Hindlimb muscle (tissue), 1 donor: ENCODE measurements at places on chromosomes 7 and 10. TPM values are rescaled to one million over a fixed set of nuclear protein-coding genes. Genes with fewer than 3 reads are reported as not detected.

Gene KIF11
- polyA plus RNA-seq, result 11.5 TPM

Gene TM9SF3
- polyA plus RNA-seq, result 76.8 TPM

Gene CYREN
- polyA plus RNA-seq, result 34.8 TPM

Gene PFKP
- 30.4 TPM for polyA plus RNA-seq

Gene COL26A1
- 2.4 TPM for polyA plus RNA-seq

Gene OR2A7
- polyA plus RNA-seq, result 1.1 TPM

Gene CNPY1
- not detected for polyA plus RNA-seq

Gene KNDC1
- polyA plus RNA-seq, result 10.7 TPM

GRCh38 chr10:100741378-100742075 is 3.9 kb upstream of the PAX2 start:
- no peak for DNase-seq

DNA sequence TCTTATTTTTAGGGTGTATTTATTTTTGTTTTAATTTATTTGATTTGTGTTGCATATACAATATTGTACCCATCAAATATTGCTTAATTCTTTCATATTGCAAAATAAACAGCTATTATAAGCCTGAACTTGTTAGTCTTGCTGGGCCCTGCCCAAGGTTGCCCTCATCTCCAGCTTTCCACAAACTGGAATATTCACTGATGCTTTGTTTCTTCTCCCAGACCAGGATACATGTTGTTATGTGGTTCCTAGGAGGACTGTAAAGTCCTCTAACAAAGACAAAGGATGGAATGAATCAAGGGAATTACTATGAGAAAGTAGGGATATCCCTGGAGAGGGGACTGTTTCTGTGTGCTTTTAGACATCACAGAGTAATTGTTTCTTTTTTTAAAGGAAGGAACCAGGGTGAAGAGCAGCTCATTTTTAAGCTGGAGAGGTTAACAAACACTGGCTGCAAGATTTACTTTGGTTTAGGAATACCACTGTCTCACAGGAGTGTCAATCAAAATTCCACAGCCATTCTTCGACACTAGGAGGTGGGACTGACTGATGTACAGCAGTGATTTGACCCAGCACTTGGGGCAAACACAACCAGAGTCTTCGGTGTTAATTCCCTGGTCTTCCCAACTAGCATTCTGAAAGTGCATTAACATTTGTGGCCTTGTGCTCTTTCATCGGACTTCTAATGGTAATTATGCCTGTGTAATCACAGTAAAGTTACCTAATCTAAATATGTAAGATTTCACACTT is 14.8 kb upstream of the CD36 start:
- no peak for DNase-seq

- no peak for DNase-seq
These were observed 280.4 kb downstream of the KCNMA1 start for GRCh38 chr10:77357185-77357584.

- DNase-seq, result no peak
These were observed 477.0 kb downstream of the IPMK start for GRCh38 chr10:57790703-57791102.

- no peak for DNase-seq
These were observed 123.0 kb upstream of the ZNF32 start for GRCh38 chr10:43771675-43772074.

DNA sequence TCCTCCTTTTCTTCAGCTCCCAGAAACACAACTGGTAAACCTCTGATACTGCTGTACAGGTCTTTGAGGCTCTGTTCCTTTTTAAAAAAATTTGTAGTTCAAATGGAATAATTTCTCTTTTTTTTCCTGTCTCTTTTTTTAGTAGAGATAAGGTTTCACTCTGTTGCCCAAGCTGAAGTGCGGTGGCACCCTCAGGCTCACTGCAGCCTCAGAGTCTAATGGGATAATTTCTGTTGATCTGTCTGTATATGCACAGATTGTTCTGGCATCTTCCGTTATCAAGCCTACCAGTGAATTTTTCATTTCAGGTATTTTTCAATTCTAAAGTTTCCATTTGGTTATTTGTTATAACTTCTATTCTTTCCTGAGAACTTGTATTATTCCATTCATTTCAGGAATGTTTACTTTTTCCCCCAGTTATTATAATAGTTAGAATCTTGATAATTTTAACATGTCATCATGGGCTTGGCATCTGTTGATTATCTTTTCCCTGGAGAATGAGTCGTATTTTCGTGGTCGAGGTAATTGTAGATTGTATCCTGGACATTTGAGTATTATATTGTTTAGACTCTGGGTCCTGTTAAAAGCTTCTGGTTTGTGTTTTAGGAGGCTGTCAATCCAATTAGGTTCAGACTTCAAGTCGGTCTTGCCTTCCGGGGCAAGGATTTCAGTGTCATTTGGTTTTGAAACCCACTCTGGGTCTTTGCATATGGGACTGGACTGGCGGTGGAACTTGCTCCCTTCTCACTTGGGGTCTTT is 24.5 kb downstream of the CRCP start:
- DNase-seq, result no peak

DNA sequence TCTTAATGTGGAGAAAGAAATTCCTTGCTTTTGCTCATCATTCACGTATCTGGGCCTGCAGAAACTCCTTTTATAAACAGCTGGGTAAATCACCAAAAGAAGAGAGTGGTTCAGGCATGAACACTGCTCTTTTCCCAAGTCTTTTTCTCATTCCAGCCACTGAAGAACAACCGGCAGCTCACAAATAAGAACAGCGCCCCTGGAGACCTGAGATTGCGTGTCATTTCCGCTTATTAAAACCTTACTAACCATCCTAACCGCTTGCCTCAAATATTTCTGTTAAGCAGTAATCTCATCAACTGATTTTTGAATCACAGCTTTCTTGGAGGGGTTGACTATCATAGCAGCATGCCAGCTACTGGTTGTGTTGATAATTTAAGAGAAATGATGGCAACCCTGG is 213.0 kb upstream of the PLXNA4 start:
- no peak for DNase-seq

- DNase-seq, result no peak
These were observed 15.6 kb downstream of the CXCL12 start for GRCh38 chr10:44369296-44369695.

- DNase-seq, result no peak
These were observed 547.5 kb upstream of the LRRTM3 start for GRCh38 chr10:66378117-66378876.

GRCh38 chr7:69078997-69079769 is 519.1 kb upstream of the AUTS2 start:
- DNase-seq, result peak; percentile 66

- no peak for DNase-seq
These were observed 15.7 kb upstream of the RELN start for GRCh38 chr7:104005197-104005596.

DNA sequence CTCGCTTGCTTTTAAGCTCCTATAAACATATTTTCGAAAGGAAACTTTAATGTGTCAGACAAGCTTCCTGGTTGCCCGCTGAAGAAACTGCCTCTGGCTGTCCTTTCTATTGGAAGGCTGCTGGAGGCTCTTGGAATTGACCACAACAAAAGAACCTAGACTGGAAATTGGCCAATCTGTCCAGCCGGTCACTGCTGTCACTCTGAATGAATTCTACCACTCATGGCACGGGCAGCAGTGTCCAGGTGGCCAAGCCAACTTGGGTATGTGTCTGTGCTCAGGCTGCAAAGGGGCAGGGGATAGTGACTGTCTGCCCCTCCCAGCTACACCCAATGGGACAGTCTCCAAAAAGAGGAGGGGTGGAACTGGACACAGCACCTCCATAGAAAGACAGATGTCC is 57.6 kb downstream of the CDH23 start:
- no peak for DNase-seq

DNA sequence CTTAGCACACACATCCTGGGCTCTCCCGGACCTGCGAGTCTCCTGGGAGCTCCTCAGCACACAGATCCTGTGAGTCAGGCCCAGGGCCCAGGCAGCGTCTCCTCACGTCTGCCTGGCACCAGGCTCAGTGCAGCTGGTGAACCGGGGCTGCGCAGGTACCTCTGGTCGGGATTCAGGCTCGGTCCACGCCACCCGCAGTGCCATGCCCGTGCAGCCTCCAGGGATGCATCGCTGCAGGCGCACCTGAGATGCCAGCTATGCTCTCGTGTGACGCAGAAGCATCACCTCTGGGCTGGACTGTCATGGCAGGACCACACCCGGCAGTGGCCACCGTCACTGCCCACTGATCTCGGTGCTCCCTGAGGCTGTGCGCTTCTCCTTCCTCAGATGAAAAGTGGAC is 52.0 kb downstream of the NKX6-2 start:
- no peak for DNase-seq

- no peak for DNase-seq
These were observed 152.4 kb downstream of the ACTR3B start for GRCh38 chr7:152911922-152912321.

DNA sequence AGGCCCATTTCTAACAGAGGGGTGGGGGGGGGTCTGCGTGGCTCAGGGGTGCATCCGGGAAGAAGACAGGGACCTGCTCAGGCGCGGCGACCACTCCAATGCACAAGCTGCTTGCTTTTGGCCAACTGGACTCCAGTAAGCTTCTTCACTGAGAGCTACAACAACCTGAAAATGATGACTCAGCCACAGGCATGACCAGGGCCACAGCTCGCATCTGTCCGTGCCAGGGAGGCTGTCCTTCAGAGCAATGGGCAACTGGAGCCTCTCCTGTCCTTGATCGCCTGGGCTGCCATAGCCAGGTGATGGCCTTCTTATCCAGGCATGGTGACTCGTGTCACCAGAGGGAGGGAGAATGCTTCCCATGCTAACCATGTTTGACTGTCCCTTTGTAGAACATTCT is 81.6 kb upstream of the RNF32 start:
- DNase-seq, result no peak

DNA sequence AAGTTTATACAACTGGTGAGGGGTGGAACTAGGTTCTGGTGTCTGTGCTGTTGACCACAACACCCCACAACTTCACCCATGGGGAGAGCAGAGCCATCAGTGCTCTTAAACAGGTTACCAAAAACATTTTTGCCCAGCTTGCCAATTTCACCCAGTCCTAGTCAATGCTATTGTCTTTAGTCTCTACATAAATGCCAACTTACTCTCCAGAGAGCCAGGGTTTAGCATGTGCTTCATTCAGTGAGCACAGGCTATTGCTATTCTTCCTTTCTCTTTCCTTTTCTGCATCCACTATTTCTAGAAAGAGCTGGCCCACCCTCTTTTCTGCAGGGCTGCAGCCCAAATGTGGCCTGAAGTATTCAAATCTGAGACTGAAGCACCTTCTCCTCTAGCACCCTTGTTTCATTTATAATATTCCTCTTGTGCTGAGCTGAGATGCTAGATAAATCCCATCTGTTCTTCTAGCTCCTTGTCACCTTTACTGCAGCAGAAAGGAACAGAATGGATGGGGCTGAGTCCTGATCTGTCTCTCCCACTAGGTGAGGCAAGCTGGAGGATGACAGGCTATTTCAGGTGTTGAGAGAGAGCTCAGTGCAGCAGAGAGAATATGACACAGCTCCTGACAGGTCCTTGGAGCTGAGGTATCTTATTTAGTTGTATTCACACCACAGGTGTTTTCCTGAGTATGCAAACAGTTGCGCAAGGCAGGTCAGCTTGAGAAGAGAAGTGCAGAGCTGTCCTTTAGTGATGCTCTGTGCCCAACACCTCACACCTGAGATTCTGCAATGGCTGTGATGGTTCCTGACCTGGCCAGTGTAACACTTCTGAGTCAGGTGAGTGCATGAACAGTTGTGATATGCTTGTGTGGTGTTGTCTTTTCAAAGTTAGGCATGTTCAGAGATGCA is 819.2 kb downstream of the CCSER2 start:
- no peak for DNase-seq

DNA sequence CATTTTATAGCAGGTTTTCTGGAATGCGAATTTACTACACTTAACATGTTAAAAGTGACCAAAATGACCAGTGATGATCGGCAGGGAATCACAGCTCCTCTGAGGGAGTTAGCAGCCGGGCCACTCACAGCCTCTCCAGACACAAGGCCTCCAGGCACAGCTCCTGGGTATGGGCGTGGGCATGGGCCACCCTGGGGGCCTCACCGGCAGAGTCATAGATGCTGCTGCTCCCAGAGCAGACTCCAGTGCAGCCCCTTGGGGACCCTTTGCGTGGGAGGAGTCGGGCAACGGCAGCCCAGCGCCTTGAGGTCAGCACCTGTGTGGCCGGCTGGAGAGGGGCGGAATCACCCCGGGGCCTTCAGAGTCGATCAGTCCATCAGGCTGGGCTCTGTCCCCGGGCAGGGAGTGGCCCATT is 8.6 kb downstream of the KNDC1 start:
- DNase-seq, result no peak

DNA sequence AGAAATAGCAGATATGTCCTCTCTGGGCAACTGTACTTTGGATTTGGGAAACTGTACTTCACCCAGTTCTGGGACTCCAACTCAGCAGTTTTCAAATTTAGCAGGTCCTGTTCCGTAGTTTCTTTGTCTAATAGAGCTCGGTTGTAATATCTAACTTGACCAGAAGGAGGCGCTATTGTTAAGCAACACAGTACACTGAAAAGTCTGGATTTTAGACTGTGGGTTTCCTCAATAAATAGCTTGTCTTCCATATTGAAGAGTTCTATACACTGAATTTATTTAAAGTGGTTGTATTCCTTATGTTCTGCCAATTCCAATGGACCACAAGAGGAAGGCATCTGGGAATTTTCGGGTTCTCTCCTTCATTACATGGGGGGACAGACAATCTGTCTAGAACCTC is 39.8 kb downstream of the ELFN1 start:
- DNase-seq, result no peak

DNA sequence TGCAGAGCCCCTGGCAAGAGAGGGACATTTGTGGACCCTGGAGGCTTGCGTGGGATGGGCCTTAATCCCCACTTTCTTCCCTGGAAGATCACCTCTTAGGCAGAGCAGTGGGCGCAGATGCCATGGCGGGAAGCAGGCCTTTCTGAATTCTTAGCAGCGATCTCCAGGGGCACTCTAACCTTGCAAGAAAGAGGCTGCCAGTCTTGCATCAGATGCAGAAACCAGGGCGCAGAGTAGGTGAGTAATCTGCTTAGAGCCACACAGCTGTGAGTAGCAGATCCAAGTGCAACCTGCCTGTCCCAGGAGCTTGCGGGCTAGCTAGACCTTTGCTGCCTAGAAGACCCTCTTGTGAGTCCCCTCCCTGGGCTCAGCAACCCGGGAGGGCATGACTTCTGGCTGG is 40.0 kb downstream of the KCTD7 start:
- no peak for DNase-seq

DNA sequence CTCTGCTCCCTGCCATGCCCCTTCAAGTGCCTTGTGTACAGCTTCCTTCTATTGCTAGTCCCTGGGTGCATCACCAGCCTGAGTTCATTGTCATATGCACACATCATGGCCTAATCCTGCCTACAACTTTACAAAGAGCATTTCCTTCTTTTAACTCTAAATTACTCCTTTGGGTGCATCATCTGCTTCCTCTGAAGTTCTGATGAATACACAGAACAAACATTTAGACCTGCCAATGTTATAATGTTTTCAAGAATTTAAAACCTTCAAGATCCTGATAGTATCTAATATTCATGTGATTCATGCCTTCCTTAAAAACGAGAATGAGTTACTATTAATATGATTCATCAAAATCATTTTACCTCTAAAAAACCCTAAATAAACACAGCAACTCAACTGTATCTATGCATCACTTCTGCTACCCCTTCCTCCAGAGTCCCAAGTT is 357.1 kb downstream of the MAGI2 start:
- DNase-seq, result no peak
